ENCODE measurements at places on chromosomes 6 and 20.

GRCh38 chr6:152648105-152648504 lies 10.9 kb upstream of the SYNE1 start:
- no peak for DNase-seq

DNA sequence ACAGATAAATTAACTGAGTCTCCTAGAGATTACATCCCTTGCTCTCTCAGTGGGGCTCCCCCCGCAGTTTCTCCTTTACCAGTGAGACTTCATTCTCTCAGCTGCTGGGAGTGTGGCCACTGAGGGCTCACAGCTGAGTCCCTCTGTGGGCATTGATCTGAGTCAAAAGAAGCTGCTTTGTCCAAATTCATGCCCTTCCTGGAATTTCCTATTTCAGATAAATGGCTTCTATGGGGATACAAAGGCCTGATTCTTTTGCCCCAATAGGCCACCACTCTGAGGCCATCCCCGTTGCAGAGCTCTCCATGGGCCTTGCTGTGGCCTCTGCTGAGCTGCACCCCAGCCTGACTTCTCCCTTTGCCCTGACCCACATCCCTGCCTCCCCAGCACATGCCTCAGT lies 10.0 kb downstream of the CST5 start:
- no peak for DNase-seq

DNA sequence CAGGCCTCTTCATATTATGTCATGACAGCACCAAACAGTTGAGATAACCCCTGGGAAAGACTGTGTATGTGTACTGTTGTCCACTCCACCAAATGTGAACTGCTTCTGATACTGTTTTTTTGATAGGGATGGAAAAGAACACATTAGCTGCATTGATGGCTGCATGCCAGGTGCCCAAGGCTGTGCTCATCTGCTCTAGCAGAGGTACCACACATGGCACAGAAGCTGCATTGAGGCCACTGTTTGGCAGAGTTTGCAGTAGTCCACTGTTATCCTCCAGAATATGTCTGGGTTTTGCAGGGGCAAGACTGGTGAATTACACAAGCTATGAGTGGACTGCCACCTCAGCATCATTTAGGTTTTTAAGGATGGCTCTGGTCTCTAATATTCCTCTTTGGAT lies 28.2 kb upstream of the ELMO2 start:
- DNase-seq, result no peak

DNA sequence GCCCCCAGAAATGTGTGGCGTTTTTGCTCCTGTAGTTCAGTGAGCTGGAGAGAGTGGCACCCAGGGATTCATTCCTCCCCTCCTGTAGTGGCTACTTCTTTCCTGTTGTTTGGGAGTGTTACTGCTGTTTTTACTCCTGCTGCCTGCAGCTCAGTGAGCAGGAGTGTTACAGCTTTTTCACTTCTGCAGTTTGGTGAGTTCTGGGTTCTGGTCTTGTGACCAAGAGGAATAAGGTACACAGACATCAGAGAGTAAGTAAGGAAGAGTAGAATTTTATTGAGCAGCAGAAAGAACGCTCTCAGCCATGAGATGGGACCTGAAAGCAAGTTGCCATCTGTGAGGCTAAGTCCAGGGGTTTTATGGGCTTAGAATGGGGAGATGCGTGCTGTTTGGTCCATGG lies 966.3 kb upstream of the CITED2 start:
- DNase-seq, result no peak

GRCh38 chr6:102313699-102314098 lies 920.2 kb downstream of the GRIK2 start:
- no peak for DNase-seq

DNA sequence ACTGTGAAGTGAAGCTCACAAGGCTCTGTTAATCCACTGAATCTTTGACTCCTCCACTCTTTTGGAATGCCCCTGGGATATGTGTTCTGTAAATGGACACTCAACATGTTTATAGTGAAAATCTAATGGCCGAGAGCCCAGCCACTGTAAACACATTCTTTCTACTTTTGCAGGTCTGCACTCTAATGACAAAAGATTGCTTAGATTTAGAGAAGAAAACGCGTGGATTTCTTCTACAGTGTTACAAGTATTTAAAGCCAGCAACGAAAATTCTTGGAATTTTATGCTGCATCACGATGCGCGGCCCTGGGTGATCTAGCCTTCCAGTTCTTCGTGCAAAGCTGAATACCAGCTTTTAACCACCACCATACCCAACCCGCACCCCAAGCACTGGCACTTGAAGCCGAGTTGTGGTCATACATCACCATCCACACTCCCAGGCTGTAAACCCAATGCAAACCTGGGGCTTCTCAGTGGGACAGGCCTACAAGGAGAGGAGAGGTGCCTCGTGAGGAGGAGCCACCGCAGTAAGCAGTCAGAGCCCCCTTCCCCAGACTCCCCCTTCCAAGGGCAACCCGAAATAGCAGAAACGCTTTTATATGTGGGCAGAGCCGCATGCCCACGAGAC lies 3.7 kb upstream of the FOXO3 start:
- DNase-seq, result no peak

DNA sequence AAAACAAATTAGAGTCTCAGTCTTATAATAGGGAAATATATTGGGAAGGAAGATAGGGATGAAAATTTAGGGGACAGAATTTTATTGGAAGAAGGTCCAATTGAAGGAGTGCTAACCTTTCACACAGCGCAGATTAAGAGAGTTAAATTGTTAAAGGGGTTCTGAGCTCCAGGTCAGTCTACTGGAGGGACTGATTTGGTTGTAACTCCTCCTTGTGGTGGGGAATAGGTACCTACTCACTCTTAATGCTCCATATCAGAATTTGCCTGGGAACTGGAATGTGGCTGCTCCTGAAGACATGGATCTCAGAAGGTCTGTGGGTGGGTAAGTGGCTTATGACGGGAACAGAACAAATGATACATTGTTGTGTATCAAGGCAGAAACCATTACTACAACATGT lies 143.5 kb downstream of the FLRT3 start:
- no peak for DNase-seq

GRCh38 chr6:106102034-106102433 lies 15.9 kb downstream of the PRDM1 start:
- DNase-seq, result no peak

DNA sequence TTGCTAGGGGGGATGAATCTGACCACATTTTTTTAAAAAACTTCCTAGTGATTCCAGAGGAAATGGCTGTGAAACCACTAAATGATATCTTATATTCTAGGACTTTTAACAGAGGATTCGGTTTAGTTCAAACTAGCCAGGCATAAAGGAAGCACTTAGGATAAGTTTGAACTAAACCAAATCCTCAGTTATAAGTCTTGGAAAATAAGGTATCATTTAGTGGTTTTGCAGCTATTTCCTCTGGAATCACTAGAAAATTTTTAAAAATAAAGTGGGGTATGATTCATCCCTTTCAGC lies 327.9 kb upstream of the QKI start:
- no peak for DNase-seq

GRCh38 chr6:25431306-25431974 lies 152.3 kb downstream of the CARMIL1 start:
- no peak for DNase-seq

DNA sequence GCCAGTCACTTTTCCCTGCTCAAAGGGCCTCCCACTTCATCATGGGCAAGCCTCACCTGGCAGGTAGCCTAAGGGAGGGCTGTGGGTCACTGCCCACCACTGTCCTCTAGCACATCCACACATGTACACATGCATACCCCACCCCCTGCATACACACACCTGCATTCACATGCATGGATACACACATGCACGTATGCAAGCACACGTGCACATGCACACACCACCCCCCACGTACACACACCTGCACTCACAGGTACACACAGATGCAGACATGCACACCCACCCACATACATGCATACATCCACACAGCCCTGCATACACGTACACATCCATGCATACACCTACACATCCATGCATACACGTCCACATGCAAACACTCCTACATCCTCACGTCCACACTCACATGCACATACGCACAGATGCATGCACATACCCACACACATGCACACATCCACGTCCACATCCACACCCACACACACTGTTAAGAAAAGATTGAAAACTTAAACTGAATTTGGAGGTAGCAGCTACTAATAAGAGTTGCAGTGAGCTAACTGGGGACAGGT lies 14.0 kb upstream of the EXOC2 start:
- no peak for DNase-seq

DNA sequence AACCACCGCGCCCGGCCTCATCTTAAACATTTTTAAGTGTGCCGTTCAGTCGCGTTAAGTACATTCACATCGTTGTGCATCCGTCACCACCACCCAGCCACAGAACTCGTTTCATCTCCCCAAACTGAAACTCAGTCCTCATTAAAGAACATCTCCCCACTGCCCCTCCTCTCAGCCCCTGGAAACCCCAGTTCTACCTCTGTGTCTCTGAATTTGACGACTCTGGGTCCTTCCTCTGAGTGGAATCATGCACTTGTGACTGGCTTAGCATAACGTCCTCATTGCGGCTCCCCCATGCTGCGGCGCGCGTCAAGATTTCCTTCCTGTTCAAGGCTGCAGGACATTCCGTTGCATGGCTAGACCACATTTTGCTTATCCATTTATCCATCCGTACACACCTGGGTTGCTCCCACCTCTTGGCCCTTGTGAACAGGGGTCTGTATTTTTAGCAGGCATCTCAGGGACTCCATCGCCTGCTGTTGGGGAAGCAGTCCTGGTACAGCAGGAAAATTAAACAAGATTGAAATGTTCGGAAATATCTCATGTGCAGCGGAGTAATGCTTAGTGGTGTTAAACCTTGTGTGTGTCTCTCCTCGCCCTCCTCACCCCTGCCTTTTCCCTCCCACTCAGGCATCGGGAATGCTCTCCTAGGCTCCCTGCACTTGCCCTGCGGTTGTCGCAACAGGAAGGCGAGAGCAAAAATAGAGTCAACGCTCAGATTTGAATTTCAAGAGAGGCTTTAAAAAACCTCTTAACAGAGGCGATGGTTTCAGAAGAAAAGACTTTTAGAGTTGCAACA lies 127.9 kb downstream of the PXDC1 start:
- DNase-seq, result no peak

- no peak for DNase-seq
Observed at GRCh38 chr6:73042892-73043291, 182.4 kb downstream of the KHDC1L start.

GRCh38 chr6:100171533-100172321 lies 177.7 kb upstream of the MCHR2 start:
- peak; percentile 85 for DNase-seq

- DNase-seq, result peak; percentile 39
Observed at GRCh38 chr6:133358574-133359150, 117.5 kb downstream of the EYA4 start.

DNA sequence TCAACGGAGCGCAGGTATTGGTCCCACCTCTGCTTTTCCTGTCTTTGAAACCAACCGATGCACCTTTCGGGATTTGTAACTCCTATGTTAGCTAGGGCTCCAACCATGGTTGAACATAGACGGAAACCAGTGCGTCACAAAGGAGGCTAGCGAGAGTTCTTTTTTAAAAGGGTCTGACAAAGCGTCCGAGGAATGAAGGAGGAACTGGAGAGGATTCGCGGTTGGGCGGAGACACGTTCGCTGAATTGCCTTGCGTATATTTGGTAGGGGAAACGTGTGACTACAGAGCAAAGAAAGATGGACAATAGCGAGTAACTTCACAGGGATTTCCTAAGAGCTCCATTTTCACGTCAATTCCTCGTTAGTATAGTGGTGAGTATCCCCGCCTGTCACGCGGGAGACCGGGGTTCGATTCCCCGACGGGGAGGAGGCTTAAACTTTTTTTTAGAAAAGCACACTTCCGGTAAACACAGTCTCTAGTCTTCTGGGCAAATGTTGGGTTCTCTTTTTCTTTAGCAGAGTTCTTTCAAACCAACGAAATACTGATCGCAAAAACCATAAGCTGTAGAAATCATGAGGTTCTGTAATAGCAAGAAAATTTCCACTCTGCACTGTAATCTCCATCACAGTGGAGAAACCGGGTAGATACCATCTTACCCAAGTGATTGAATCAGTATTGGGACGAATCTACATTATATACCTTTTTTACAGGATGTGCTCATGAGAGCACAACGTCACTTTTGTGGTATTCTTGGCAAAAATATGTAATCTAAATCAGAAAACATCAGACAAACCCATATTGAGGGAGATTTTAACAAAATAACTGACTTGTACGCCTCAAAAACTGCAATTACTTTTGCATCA lies 6.6 kb upstream of the ZNF184 start:
- peak; percentile 95 for DNase-seq

DNA sequence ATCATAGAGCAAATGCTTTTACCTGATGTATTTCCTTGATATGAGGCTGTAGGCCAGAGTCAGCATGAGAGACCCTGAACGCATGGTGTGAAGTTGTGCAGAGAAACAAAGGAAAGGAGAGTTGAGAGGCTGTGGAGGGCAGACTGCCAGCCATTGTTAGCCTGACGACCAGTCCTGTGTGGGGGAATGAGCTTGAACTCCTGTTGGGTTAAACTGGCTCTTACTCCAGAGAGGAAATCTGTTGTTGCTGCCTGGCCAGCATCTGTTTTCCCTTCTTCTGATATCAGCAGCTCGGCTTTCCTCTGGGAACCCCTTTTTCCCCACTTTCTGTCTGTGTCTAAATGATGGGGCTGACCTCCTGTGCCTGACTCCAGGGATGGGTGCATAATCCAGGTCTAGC lies 158.2 kb upstream of the ZFP64 start:
- DNase-seq, result no peak

DNA sequence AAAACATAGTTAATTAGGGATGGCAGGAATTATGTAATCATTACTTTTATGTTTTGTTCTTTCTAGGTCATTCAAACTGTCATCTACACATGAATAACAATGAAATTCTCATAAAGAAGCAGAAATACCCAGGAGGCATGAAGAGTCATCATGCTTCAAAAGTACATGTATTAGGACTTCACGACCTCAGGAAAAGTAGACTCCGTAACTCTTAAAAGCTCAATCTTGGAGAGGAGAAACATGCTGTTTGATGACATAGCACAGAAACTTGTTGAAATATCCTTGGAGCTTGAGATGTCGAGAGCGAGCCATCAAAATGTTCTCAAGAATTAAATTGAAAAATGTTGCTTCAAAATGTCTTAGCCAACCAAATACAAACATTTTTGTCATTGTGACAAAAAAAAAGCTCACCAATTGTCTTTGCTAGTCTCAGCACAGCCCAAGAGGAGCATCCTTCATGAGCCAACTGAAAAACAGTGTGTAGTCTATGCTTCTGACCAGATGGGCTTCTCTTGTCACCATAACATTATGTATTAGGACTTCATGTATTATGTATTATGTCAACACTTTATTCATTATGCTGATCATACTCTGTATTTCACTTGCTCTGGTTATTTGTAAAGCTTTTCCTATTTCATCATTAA lies 28.2 kb upstream of the ANKEF1 start:
- peak; percentile 11 for DNase-seq

DNA sequence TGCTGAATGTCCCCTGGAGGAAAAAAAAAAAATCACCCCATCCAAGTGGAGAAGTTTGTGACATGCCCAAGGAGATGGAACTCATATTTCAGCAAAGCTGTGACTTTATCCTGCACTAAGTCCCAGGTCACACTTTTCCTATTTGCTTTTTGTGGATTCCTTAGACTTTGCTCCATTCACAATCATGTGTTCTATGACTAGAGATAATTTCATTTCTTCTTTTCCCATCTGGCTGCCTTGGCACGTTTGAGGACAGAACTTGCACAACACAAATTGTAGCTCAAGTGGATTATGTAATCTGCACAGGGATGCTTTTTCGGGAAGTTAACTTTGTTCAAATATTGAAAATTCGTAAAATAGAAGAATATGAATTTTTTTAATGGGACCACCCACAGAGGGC lies 100.7 kb upstream of the PTPN1 start:
- no peak for DNase-seq

GRCh38 chr6:140077827-140078560 lies 703.5 kb upstream of the CITED2 start:
- DNase-seq, result no peak

Measured in OCI-M1 (cell line).